ENCODE measurements at places on chromosomes 2 and 18.

DNA sequence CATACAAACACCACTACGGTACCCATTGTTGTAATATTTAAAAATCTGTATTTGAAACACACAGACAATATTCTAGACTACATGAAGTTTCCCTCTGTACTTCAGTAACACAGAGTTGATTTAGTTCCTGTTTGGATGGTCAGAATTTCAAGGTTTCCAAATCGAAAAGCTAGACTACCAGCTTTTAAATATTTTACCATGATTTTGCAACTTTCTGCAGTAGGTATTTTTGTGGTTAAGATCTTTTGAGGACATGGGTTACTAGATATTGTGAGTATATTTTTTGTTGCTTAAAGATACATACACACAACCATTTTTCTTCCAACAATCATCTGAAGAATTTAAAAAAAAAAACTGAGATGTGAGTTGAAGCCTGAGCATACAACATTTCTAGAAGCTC, 10.9 kb downstream of the SERPINB5 start:
- DNase-seq, result no peak

GRCh38 chr2:52964916-52965530, 802.6 kb upstream of the CHAC2 start:
- no peak for DNase-seq

GRCh38 chr2:27489118-27489497, 435 bp downstream of the IFT172 start:
- no peak for DNase-seq

GRCh38 chr2:224319750-224320149, 82.2 kb downstream of the FAM124B start:
- DNase-seq, result no peak

DNA sequence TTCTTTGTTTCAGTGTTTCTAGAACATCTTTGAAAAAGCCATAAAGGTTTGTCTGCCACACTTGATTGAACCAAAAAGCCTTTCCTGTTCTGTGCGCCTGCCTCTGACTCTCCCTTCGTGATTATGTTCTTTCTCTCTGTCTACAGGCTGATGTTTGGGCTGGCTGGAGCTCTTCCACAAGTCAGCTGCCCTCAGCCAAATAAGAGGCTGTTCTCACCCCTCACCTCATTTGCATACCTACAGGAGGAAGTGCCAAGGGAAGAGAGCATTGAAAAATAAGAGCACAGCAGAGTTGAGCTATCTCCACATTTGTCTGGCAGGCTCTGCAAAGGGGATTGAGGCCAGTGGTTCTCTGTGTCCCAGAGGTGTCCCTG, 15.8 kb downstream of the INPP5D start:
- no peak for DNase-seq

GRCh38 chr2:220473611-220474010, 846.2 kb downstream of the SLC4A3 start:
- no peak for DNase-seq

DNA sequence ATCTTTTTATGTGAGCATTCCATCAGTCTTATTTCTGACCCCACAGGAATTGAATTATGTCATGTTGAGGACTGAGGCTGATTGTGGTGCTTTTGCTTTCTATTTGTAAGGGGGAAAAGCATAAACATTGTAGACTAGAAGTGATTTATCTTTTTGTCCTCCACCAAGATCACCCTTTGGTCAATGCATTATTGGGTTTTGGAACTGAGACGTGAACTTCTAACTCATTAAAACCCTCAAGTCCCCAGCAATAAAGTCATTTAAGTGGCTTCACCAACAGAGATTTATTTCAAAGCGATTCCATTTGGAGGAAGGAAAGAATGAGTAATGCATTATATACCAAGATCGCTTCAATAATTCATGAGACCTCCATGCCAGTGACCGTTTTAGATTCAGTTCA, 75.5 kb upstream of the TXNDC2 start:
- no peak for DNase-seq

DNA sequence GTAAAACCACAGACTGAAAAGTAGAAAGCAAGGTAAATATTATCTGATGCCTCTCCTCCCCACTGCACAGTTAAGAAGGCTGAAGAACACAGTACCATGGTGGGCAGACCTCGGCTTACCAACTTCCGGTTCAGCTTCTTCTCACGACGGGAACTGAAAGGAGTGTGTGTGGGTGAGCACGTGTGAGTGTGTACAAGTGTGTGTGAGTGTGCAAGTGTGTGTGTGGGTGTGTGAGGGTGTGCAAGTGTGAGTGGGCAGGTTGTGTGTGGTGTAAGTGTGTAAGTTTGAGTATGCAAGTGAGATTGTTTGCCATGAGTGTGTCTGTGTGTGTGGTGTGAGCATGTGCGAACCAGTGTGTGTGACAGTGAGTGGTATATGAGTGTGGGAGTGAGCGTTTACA, 103.5 kb downstream of the ADD2 start:
- no peak for DNase-seq

- no peak for DNase-seq
Observed at GRCh38 chr2:12761104-12761503, 44.4 kb downstream of the TRIB2 start.

GRCh38 chr2:16640867-16641266, 24.8 kb downstream of the CYRIA start:
- DNase-seq, result no peak

DNA sequence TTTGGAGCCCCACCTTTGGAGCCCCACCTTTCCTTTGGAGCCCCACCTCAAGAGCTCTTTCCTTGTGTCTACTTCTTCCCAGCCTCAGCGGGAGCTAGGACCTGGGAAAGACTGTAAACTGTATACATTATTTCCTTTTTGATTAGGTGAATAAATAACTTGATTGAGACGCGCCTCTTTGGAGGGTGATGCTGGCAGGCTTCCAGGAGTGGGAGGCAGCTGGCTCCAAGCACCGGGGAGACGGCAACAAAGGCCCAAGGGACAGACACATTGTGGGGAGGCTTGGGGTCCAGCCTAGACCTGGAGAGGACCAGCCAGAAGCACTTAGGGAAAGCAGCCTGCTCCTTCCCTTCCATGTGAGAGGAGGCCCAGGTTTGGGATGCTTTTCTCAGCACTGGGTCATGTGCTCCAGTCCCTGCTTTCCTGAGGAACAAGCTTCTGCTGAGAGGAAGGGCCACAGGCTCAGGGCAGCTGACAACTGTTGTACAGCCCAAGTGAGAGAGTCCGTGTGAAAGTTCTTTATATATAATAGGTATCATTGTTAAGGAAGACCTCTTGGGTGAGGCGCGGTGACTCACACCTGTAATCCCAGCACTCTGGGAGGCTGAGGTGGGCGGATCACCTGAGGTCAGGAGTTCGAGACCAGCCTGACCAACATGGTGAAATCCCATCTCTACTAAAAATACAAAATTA, 297.2 kb upstream of the SLC14A2 start:
- no peak for DNase-seq

- DNase-seq, result no peak
Observed at GRCh38 chr2:11933854-11934253, 187.4 kb downstream of the LPIN1 start.

GRCh38 chr18:13877157-13877556, 38.2 kb downstream of the MC2R start:
- no peak for DNase-seq

DNA sequence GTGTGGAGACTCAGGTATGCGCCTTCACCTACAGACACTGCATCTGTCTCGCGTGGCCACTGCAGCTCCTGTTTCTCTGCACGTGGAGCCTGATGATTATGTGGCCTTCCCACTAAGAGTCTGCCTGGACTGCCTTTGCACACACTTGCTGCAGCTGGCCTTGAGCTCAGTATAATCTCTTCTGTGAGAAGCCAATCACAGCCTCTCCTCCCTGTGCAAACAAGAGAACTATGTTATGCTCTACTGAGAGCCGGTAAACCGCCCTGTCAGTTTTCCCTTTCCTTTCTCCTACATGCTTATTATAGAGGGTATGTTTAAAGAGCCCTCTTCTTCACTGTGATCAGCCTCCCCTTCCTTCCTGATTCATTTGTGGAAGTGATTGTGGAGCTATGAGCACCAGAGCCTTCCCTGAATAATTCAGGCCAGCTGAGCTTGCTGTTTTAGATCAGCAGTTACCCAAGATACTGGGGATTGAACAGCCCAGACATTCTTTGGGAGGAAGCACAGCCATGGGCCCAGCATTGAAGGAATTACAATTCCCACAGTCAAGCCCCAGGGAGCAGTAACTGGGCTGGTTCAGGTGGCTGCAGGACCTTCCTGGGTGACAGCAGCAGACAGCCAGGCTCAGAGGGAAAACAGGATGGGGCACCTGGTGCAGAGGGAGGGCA, 3.7 kb upstream of the TGFA start:
- DNase-seq, result no peak

- no peak for DNase-seq
Observed at GRCh38 chr18:58532298-58532697, 96.6 kb downstream of the ALPK2 start.

DNA sequence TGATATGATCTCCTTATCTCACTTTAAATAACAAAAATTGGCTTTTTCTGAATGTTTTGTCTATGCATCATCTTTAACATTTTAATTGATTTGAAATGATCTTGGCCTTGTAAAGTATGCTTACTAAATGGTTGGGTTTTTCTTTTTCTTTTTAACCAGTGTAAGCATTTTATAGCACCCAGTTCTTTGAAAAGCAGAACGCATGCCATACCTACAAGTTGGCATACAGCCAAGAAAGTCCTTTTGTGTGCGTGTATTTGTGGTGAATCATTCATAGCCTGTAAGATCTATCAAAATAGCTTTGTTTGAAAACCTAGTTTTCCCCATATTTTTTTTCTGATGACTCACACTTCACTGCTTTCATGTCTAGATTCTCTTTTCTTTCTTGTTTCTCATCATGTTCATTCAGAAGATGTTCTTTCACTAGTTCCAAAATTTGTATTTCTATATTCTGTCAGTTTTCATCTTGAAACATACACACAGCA, 4.1 kb upstream of the VRK2 start:
- peak; percentile 28 for DNase-seq

DNA sequence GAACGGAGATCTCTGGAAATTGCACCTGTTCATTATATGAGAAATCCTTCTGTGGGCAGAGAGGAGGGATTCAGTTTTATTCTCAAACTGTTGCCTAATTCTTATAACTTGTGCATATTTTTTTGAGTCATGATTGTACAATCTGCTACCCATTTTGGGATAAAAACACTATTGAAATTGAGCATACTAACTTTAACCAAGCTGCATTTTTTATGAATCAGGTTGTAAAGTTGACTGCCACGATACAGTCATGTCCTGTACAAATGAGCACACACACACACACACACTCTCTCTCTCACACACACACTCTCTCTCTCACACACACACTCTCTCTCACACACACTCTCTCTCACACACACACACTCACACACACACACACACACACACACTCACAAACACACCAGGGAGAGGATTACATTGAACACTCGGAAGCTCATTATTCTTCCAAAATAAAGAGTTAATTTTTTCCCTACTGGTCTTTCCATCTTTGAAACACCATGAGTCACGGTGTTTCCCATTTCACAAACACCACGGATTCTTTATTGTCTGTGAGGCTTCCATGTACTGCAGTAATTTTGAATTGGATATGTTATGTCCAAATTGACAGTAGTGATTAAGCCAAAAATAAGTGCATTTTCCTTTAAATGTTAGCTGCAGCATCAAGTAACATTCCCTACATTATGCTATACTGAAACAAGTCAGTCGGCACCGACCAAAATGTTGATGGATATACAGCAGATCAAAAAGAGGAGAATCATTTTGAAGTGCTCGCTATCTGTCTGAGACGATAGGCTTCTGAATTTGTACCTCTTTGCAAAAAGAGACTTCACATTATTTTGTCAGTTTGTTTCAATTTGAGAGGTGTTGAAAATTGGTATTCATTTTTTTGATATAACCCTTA, 216.9 kb downstream of the ARHGAP15 start:
- DNase-seq, result no peak

DNA sequence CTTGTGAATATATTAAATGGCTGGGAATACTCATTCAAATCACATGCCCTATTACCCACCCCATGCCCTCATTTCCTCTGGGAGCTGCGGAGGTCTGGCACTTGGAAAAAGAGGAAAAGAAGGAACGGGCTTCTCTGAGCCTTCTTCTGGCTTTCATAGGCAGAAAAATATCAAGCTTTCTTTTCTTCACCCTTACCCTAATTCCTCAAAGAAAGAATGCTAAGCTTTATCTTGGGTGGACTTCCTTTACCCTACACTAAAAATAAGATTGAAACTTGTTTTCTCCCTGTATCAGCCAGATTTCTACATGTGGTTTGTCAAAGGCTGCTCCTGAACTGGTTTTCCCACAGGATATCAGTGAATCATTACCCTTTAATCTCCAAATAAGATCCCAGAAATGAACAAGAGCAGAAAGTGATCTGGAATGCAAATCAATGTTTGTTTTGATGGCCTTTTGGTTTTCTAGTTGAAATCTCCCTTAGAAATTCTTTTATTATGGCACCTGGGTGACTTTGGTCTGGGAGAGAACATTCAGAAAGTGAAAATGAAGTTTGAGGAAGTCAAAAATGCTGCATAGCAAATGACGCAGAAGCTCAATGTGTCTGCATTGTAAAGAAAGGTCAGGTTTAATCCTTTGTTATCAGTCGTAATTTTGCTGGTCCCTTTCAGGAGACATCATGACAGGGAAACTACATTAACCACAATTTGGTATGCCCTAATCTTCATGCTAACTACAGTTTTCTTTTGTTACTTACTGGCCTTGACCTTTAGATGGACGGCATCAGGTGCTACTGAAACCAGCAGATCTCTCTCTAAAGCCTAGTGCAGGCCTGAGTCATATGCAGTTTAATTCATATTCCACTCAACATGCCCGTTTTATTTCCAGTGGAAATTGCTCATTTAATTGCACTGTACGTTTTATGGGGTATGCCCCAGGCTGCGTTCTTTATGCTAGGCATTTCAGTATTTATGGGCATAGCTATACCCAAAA, 46.6 kb upstream of the HNRNPA3 start:
- peak; percentile 4 for DNase-seq

- no peak for DNase-seq
Observed at GRCh38 chr2:85804583-85804982, 50.8 kb downstream of the ATOH8 start.

GRCh38 chr2:159882130-159882745, 84.2 kb upstream of the CD302 start:
- no peak for DNase-seq

DNA sequence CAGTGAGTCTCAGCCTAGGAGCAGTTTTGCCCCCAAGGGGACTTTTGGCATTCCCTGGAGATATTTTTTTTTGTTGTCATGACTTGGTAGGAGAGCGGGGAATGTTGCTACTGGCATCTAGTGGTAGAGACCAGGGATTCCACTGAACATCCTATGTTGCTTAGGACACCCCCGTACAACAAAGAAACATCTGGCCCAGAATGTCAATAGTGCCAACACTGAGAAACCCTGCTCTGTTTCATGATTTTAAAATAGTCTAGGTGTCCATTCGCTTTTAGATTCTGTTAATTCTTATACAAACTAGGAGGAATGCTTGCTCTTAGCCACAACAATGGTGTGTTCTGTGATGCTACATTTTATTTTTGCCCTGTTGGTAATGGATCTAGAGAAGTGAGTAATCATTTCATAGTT, 225.8 kb upstream of the SIX3 start:
- no peak for DNase-seq

DNA sequence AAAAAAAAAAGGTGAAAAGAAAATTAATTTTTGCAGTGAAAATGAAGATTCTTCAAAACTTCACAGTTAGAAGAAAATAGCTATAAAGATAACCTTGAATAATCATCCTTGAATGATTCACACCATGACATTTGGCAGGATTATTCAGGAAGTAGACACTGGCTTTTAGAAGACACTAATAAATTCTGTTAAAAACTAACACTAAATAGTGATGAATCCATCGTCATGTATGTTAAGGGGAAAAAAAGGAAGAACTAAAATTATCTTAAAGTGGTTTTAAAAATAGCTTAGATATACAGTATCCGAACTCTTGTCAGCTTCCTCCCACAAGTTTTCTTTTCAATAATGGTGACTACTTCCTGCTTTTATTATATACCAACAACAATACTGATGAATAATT, 10.2 kb downstream of the USP37 start:
- DNase-seq, result no peak
